Muscle of arm (tissue), 14 donors: ENCODE measurements at places on chromosomes 6 and 20. TPM values are rescaled to one million over a fixed set of nuclear protein-coding genes. Genes with fewer than 3 reads are reported as not detected.

NTSR1 gene
- not detected for polyA plus RNA-seq

DNA sequence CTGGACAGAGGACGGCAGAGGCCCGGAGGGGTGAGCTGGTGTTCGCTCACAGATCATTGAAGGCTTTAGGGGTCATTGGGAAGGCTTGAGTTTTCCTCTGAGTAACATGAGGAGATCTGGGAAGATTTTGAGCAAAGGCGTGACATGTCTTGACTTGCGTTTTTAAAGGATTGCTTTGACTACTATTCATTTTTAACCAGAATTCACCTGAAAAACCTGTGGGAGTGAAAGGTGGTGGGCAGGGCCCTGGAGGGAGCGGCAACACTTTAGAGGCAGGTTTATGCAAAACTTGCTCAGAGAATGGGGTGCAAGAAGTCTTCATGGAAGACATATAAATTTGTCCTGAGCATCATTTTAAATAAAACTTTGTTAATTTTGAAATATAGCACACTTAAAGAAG lies 72.2 kb upstream of the EEF1E1 start:
- DNase-seq = no peak

SLC35D3 gene
- polyA plus RNA-seq = not detected

GID8 gene
- polyA plus RNA-seq = 29.6 TPM

NECAB3 gene
- 19.2 TPM for polyA plus RNA-seq

DNA sequence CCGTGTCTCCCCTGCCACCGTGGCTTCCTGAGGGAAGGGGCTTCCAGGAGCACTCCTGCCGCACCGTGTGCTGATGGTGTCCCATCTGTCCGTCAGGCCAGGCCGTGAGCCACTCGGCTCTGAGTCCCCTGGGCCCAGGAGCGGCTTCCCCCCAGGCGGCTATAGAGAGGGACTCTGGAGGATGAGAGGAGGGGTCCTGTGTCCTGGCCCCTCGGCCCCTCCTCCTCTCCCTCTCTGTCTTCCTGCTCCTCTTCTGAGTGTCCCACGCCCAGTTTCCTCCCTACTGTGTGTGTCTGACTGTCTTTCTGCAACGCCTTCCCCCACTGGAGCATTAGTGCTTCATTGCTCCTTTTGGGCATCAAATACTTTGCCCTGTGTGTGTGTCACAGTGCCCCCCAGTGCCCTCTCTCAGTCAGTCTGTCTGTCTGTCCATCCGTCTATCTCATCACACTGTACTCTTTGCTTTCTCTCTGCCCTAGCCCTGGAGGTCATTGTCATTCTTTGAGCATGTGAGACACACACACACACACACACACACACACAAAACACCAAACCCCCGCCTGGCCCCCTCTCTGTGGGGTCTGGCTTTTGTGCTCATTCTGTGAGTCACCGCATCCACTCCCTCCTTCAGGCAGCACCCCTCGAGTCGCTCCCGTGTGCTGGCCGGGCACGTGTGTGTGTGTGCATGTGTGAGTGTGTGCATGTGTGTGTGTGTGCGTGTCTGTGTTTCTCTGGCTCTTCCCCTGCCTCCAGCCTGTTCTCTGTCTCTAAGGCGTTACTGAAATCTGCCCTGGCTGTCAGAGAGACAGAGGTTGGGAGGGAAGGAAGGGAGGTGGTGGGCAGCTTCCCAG lies 71.9 kb downstream of the SRC start:
- DNase-seq = no peak

FKBP1C gene
- 0.48 TPM for polyA plus RNA-seq

DNA sequence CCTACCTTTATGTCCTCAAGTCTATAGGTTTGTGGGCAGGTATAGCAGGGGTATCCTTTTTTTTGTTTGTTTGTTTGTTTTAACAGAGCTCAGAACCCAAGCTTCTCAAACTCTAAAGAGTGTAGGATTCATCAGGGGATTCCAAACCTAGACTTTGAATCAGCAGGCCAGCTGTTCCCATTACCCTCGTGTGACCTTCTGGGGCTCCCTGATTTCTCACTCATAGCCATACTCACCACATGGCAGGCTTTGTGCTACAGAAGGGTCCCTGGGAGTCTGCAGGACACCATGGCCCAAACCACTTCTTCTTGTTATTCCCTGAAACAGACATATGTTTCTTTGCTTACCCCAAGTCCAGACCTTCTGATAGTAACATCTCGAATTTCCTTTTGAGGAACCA lies 350.8 kb upstream of the TSHZ2 start:
- DNase-seq = no peak

TP53RK gene
- 13.2 TPM for polyA plus RNA-seq

GRCh38 chr20:11186301-11187008 lies 512.7 kb upstream of the JAG1 start:
- DNase-seq = no peak

DNA sequence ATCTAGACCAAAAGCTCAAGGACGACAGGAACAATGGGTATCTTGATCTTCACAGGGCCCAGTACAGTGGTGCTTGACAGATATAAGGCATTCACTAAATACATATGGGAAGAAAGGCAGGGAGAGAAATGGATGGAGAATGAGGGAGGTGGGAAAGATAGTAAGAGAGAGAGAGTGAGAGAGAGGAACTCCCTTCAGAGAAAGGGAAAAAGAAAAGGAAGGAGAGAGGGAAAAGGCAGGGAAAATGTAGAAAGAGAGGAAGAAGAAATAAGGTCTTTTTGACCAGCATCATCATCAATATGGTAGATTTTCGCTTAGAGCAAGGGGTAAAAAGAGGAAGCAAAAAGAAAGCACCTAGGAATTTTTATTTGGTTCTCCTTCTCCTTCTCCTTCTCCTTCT lies 760 bp upstream of the ANKRD66 start:
- no peak for DNase-seq

HDGFL1 gene
- not detected for polyA plus RNA-seq

EMILIN3 gene
- 21.6 TPM for polyA plus RNA-seq

DNA sequence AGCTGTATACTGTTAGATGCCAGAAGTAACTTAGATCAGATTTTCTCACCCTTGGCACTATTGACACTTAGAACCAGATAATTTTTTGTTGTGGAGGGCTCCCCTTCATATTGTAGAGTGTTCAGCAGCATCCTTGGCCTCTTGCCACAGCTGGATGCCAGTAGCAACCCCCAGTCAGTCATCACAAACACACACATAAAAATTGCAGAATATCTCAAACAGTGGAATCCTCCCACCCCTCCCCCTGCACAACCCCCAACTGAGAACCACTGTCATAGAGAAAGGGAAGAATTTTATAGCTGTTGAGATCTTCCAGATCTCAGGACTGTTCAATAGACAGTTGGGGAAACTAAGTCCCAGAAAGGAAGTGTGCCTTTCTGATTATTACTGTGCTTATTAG lies 81.2 kb upstream of the VSTM2L start:
- DNase-seq = no peak

- no peak for DNase-seq
Observed at GRCh38 chr20:62395311-62396242, 8.7 kb downstream of the RPS21 start.

RPS6KA2 gene
- not detected for polyA plus RNA-seq

DNA sequence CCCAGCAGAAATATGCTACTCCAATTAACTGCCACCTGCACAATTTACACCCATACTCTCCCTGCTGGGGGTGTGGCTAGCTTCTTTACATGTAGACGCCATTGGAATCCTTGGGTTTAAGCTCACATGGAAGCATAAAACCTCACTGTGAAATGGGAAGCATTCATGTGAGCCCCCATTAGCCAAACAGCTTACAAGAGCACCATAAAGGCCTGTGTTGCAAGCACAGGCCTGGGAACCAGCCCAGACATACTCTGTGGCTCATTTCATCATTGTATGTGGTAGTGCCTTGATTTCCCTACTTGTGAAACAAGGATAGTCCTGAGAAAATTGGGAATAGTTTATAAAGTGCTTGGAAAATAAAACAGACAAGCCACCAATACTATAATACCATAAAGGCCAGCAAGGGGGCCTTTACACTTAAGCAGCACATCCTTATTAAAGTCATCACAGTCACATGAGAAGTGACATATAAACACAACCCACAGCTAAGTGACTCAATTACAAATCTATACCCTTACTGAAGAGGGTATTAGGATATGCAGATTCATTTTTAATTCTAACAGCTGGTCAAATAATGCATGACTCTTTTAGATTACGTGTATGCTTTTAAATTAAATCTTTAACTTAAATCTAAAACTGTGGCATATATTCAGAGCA lies 6.8 kb downstream of the ADNP start:
- DNase-seq = no peak

DNA sequence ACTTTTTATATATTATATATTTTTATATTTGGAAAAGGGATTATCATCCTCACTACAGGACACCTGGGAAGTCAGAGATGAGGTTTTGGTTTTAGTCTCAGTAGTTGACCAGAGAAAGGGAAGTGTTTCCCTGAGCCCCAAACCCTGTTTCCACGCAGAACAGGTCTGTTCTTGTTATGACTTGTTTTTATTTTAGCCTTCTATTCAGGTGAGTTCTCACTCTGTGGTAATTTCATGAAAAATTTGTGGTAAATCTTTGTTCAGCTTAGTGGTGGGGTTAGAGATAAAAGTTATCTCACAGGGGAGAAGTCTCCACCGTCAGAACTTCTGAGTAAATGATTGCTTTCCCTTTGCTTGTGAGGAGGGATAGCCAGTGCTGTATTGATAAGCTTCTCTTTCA lies 224.9 kb downstream of the FARS2 start:
- DNase-seq = no peak

GRCh38 chr6:158366363-158366762 lies 54.1 kb downstream of the TULP4 start:
- DNase-seq = no peak

DNA sequence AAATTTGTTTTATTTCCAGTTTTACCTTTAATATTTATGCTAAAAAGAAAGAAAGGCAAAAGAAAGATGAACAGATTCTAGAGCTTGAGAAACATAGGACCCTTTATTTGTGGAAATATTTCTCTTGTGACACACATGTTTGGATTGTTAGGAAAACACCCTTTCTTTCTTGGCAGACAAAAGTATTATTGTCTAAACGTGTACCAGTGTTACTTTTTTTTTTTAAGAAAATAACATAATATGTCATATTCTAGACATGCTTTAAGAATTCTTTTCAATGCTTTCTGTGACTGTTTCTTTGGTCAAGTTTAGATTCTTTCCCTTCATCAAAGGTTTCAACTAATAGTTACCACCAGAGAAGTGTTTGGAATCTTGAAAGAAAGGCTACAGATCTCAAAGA lies 183.4 kb upstream of the CNR1 start:
- DNase-seq = no peak

ASIP gene
- polyA plus RNA-seq = 0.32 TPM

DNA sequence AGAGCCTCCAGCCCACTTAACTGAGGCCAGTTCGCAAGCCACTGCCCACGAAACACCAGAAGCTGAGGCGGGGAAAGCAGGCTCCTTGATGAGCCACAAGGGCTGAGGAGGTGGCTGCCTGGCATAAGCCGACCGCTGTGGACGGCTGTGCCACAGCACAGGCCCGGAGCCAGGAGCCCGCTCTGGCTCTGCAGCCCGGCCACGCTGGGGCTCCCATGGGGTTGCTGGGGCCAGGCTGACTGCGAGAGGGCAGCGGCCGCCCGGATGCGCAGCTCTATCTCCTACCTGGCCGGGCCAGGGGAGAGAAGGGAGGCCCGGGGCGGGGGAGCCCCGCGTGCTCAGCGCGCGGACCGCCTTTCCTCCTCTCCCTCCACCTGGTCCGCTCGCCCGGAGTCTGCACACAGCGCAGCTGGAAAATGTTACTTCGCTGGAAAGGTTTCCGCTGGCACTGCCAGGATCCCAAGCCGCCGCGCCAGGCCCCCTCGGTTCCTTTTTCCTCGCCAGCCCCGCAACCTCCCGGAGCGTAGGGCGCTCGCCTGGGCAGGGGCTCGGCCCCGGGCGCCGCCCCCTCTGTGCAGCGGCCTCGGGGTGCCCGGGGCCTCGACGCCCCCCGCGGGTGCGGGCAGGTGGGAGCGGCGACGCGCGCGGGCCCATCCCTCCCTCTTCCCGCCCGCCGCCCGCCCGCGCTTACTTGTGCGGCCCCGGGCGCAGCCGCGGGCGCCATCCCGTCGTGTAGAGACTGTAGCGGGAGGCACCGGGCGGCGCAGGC lies 657 bp downstream of the EMILIN3 start:
- no peak for DNase-seq

DNA sequence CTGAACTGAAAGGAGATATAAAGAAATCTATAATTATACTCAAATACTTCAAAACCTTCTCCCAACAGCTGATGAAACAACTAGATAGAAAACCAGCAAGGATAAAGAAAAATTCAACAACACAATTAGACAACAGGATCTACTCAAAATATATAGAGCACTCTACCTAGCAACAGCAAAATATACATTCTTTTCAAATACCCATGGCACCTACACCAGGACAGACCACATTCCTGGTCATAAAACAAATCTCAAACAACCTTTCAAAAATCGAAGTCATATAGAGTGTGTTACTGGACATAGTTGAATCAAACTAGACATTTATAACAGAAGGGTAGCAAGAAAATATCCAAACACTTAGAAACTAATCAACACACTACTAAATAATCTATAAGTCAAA lies 43.2 kb downstream of the RNF24 start:
- no peak for DNase-seq

DNA sequence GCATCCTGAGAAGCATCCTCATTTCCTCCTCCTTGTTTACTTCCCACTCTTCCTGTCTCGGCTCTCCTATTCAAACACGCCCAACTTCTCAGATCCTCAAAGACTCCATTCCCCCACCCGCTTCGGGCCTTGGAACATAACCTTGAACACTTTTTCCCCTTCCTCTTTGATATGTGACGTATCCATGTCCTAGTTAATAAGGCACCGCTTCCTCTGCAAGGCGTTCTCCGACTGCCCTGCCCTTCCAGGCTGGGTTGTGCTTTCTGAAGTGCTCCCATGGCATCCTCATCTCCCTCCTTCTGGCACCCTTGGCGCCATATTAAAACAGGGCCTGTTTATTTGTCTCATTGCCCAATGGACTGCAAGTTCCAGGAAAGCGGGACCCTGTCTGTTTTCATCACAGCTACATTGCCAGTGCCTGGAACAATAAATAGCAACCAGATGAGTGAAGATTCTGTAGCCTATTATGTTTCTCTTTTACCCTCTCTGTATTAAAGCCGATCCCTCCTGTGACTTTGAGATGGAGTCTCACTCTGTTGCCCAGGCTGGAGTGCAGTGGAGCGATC lies 115.3 kb upstream of the TRAF3IP2 start:
- no peak for DNase-seq

GRCh38 chr20:36969051-36969450 lies 17.5 kb upstream of the SAMHD1 start:
- no peak for DNase-seq

DNA sequence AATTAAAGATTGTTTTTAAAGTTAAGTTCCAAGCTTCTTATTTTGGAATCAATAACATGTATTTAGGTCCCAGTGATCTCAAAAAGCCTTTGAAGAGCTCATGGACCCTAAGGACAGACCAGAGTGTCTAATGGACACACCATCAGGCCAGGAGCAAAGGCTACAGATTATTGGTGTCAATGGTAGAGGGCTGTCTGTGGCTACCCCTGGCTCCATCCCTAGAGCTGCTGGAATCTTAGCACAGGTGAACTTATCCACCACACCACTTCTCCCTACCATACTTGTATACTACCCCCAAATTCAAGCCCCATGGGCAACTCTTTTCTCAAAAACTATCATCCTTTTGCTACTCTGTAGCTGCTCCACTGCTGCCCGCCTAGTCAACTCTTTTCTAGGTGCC lies 79.4 kb upstream of the BEND6 start:
- no peak for DNase-seq
